ENCODE measurements at places on chromosomes 2 and 18.

GRCh38 chr2:128396946-128397345 lies 78.3 kb upstream of the HS6ST1 start:
- DNase-seq: no peak

- DNase-seq: peak; percentile 57
These were observed 1693.4 kb upstream of the SLC39A10 start for GRCh38 chr2:193963472-193964119.

- DNase-seq: no peak
These were observed 140.8 kb downstream of the DDX1 start for GRCh38 chr2:15732341-15733077.

DNA sequence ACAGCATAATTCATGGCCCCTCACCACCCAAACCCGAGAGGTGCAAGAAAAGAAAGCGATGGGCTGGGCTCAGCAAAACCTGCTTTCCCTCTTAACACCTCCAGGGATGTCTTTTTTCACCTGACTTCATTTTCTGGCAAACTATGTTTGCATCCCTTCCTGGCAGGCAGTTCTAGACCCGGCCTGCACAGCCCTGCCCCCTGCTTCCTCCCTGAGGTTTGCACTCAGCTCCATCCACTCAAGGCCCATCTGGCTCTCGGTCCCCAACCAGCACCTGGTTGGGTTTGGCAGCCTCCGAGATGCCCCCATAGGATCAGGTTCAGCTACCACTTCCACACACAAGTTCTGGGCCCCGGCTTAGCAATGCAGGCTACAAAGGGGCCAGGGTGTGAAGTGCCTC lies 185.7 kb downstream of the SMAD7 start:
- DNase-seq: no peak

GRCh38 chr18:67954594-67954993 lies 438.1 kb upstream of the DSEL start:
- DNase-seq: no peak

Data from SK-MEL-5 (cell line).